Thoracic aorta endothelial cell (primary cell): ENCODE measurements at places on chromosomes 4 and X. TPM values are rescaled to one million over a fixed set of nuclear protein-coding genes. Genes with fewer than 3 reads are reported as not detected.

Gene GPC3
- total RNA-seq = not detected in 2 replicates

Gene TMPRSS11B
- total RNA-seq = not detected in 2 replicates

Gene GRID2
- not detected in 2 replicates for total RNA-seq

Gene ARHGEF38
- not detected in 2 replicates for total RNA-seq

Gene CLDN22
- total RNA-seq = not detected in 2 replicates

Gene MAGEB17
- total RNA-seq = not detected in 2 replicates

Gene AMBN
- total RNA-seq = not detected in 2 replicates

Gene RRAGB
- 13.7 and 17.6 TPM in 2 replicates for total RNA-seq

Gene NDST3
- not detected in 2 replicates for total RNA-seq

Gene XAGE2
- total RNA-seq = not detected in 2 replicates

Gene ADH4
- not detected in 2 replicates for total RNA-seq

Gene TBC1D8B
- 9.0 and 10.4 TPM in 2 replicates for total RNA-seq

Gene XG
- total RNA-seq = 0.80 and 4.9 TPM in 2 replicates

Gene KLB
- total RNA-seq = under 0.01 TPM in 1 of 2 replicates, not detected in the other

Gene FAM50A
- total RNA-seq = 30.4 and 43.2 TPM in 2 replicates

Gene MAGEB2
- not detected in 2 replicates for total RNA-seq

Gene ODAPH
- not detected in 2 replicates for total RNA-seq

Gene GLOD5
- not detected in 2 replicates for total RNA-seq

Gene GCNA
- total RNA-seq = 1.7 and 1.9 TPM in 2 replicates

Gene GPR82
- not detected in 2 replicates for total RNA-seq

Gene GPRASP1
- 1.9 and 2.4 TPM in 2 replicates for total RNA-seq

Gene ZMAT1
- total RNA-seq = 2.3 and 4.0 TPM in 2 replicates

Gene NALF2
- total RNA-seq = not detected in 2 replicates

Gene TMEM35A
- total RNA-seq = 5.3 and 6.4 TPM in 2 replicates

Gene IL1RAPL1
- total RNA-seq = 0.27 and 0.29 TPM in 2 replicates

Gene DNAAF6
- not detected in 2 replicates for total RNA-seq

Gene PNMA6F
- not detected in 2 replicates for total RNA-seq

Gene TRAPPC11
- total RNA-seq = 72.3 and 78.1 TPM in 2 replicates

Gene AFM
- total RNA-seq = not detected in 2 replicates

Gene SHROOM4
- total RNA-seq = 54.1 and 82.8 TPM in 2 replicates

Gene P2RY4
- total RNA-seq = 0.13 TPM in 1 of 2 replicates, not detected in the other

Gene MXRA5
- under 0.01 TPM in 2 replicates for total RNA-seq

Gene STATH
- not detected in 2 replicates for total RNA-seq

Gene ADH5
- 101 and 105 TPM in 2 replicates for total RNA-seq

Gene GYPE
- total RNA-seq = 0.93 TPM in 1 of 2 replicates, not detected in the other

Gene PNCK
- not detected in 2 replicates for total RNA-seq

Gene LNX1
- total RNA-seq = 1.8 and 3.7 TPM in 2 replicates

Gene TRIML2
- 0.07 TPM in 1 of 2 replicates, not detected in the other for total RNA-seq

Gene PPP1R3F
- total RNA-seq = 0.93 and 1.9 TPM in 2 replicates
